ENCODE measurements at places on chromosomes 12 and 14.

- DNase-seq, result no peak
Observed at GRCh38 chr12:81222846-81223592, 145.1 kb downstream of the ACSS3 start.

DNA sequence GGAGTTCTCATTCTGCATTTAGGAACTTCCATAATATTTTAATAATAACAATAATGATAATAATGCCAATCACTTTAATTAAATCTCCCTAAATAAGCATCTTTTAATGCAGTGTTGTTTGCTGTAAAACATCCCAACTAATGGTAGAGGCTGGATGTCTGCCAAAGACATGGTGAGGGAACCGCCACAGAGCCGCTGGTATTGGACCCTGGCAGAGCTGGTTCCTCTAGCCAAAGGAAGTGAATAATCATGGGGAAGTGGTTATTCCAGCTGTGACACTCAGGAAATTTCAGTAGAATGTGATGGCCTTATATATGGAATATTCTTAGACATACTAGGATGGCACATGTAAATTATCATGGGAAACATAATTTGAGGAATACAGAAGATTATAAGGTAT lies 483.3 kb downstream of the ZFP36L1 start:
- no peak for DNase-seq

DNA sequence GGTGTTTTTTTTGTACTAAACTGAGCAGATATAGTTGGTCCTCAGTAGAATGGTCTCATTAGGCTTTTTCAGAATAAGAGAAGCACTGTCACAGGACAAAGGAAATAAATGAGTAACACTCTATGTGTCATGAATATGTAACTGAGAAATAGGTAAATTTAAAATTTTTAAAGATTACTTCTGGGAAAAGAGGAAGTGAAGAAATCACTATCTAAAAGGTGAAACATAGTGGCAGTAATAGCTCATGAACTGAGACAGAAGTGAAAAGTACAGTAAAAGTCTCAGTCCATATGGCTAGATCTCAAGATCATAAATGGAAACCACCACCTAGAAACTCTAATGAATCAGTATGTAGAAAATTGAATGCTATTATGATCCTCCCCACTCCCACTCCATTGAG lies 89.3 kb upstream of the TTC7B start:
- DNase-seq, result no peak

GRCh38 chr12:120581998-120582397 lies 796 bp upstream of the POP5 start:
- DNase-seq, result no peak

GRCh38 chr14:32514236-32514635 lies 185.1 kb downstream of the AKAP6 start:
- DNase-seq, result no peak

DNA sequence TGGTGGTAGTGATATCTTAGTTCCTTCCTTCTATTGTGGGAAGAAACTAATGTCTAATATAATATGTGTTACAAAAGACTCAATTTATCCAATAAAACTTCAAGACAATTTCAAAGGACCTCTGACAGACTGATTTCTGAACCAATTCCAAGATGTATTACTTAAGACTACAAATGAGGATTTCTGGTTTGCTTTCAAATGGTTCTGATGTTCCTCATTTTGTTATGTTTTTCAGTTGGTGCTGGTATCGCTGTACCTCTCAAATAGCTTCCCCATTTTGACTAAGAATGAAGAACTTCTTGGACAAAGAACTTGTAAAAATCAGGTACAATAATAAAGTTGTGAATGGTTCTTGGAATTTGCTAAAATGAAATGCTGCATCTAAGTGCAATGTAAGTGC lies 19.4 kb upstream of the MBIP start:
- no peak for DNase-seq

Measured in right lobe of liver (tissue), 6 donors.